GM23248 (cell line): ENCODE measurements at places on chromosomes 6 and 20.
A peak's percentile ranks its signal among the peaks of the same experiment; 100 is the strongest.

DNA sequence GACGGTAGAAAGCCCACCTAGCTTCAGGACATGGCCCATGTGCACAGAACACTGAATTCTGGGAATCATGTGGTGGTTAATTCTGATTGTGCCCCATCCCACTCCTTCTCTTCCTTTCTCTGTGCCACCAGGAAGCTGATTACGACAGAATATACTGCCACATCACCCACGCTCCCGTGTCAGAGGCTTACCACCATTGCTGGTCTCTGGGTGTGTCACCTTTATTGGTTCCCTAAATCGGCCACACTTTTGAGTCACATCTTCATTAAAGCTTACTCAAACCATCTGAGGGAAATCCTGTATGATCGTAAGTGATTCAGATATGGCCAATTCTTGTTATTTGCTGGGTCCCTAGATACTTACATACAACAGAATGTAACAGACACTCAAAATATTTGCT is 3.1 kb downstream of the TRMT6 start:
- DNase-seq = peak; percentile 52

DNA sequence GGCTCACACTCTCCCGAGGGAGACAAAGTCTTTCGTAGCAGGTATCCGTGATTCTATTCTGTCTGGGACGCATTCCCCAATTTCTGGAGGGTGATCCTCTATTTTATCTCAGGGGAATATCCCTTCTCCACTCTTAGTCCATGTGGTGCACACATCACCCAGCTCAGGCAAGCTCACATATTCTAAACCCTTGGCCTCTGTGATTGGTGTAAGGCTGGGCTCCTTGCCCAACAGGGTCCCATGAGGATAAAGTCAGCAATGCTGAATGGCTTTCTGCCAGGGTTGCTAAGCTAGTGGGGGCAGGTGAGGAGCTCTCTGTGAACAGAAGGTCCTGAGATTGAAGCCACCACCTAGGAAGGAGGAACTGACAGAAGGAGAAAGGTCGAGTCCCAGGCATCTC is 137.2 kb downstream of the CDH26 start:
- no peak for DNase-seq

DNA sequence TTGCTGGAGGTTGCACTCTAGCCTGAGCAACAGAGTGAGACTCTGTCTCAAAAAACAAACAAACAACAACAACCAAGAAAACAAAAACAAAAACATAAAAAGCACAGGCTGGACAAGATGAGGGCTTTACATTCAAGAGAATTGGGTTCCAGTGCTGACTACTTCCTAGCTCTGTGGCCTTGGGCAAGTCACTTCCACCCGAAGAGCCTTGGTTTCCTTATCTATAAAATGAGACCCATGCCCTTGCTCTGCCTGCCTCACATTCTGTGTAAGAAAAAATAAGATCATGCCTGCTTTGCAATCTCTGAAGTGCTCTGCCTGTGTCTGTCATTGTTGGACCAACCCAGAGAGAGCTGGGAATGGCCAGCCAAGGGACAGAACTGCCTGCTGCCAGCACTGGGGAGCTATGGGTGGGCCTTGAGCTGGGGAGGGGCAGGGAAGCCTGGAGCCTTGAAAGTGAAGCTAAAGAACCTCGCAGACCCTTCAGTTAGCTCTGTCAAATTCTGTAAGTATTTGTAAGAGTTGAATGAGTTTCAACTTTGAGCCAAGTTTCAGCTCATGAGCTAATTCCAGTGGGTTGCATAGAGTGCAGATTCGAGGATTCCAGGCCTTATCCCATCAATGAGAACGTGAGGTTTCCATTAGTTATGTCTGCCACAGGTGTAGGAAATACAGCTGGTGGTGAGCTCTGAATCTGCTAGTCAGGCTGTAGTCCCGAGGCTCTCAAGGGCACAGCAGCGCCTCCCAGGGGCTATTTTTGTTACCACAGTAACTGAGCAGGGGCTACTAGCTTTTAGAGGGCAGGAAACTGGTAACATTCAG is 93.2 kb downstream of the DLGAP4 start:
- peak; percentile 42 for DNase-seq

DNA sequence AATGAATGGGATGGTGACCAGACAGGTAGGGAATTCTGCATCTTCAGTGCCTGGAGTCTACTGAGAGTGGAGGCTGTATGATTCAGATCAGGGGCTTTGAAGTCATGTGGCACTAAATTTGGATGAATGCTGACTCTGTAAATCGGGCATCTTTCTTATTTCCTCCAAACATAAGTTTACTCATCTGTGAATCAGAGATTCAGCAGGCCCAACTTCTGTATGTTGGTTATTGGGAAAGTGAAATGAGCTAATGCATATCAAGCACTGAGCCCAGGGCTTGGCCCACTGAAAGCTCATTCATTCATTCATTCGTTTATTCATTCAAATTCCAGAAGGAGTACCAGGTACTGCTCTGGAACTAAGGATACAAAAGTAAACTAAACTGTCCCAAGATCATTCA is 192.3 kb upstream of the RIN2 start:
- peak; percentile 25 for DNase-seq

DNA sequence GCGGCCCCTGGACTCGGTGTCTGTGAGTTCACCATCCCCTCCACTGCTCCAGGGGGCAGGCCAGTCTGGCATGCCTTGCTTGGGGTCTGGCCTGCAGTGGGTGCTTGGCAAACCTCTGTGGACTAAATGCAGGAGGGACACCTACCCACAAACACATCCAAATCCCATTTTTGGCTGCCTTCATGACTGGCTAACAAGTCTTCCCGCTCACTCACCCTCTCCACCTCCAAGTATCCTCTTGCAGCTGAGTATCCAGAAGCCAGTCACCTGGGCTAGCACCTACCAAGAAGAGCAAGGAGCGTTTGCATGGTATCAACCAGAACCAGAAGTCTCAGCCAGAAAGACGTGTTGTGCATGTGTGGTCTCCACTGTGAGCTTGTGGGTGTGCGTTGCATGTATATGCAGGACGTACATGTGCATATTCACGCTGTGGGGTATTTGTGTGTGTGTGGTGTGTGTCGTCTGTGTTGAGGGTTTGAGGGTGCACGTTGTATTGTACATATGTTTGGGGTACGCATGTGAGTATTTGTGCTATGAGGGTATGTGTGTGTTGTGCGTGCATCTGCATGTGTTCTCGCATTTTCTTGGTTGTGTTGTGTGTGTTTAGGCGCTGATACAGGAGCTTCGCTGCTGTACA is 5.6 kb upstream of the PMEPA1 start:
- no peak for DNase-seq

GRCh38 chr20:39538317-39538716 is 576.2 kb downstream of the DHX35 start:
- no peak for DNase-seq

GRCh38 chr20:2658414-2659354 is 5.3 kb downstream of the IDH3B start:
- no peak for DNase-seq
